Activated CD4-positive, alpha-beta T cell treated with anti-CD3 and anti-CD28 coated beads, Interleukin-2, amount 50 U/mL, for 48 hours (primary cell): ENCODE measurements at places on chromosomes 4 and X.

- no peak for DNase-seq
Observed at GRCh38 chr4:184460499-184461285, 13.7 kb downstream of the IRF2 start.

DNA sequence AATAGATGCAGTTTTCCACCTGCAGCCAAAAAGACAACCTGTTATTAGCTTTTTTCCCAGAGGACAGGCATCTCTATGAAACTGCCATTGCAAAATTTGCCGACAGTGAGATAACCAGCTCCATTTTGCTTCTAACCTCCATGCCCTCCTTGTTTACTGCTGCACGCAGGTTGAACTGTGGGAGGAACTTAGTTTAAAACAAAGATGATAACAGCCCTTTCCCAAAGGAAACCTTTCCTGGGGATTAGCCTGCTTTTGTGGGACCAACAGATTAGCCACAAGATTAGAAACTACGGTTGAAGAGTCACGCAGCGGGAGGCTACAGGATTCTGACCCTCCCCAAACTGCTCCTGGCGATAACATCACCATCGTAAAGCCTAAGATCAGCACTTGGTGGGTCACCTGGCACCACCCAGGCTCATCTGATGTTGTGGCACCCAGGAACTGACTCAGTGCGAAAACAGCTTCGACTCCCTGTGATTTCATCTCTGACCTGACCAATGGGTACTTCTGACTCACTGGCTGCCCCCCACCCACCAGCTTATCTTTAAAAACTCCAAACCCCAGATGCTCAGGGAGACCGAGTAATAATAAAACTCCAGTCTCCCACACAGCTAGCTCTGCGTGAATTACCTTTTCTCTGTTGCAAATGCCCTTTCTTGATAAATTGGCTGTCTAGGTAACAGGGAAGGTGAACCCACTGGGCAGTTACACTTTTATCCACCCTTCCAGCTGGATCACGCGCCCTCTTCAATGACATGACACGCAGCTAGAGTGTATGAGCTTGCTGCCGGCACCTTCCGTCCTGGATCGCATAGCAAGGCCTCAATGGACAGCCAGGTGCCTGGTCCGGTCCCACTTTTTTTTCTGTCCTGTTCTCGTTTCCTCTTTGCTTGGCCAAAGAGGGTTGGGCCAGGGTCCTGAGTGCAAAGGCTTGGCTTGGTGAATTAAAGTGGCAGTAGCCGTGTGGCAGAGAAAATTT, 27.2 kb downstream of the NOP14 start:
- DNase-seq = peak; percentile 88

GRCh38 chrX:26295425-26295824, 79.5 kb downstream of the MAGEB5 start:
- no peak for DNase-seq

- no peak for DNase-seq
Observed at GRCh38 chr4:148078061-148078460, 346.2 kb downstream of the ARHGAP10 start.

DNA sequence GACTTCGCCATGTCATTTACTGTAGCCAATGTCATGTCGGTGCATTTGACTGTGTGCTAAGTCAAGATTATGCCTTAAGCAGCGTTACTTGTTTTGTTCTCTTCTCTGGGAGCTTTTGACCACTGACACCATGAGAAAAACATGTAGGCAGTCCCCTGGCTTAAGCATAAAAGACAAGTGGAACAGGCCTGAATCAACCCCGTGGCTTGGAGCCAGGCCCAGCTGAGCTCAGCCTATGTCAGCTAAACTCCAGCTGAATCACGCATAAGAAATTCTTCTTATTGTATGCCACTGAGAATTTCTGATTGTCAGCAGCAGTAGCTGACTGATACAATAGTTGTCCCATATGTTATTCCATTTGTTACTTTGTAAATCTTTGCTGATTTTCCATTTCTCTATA, 261.9 kb downstream of the CBLL2 start:
- no peak for DNase-seq

DNA sequence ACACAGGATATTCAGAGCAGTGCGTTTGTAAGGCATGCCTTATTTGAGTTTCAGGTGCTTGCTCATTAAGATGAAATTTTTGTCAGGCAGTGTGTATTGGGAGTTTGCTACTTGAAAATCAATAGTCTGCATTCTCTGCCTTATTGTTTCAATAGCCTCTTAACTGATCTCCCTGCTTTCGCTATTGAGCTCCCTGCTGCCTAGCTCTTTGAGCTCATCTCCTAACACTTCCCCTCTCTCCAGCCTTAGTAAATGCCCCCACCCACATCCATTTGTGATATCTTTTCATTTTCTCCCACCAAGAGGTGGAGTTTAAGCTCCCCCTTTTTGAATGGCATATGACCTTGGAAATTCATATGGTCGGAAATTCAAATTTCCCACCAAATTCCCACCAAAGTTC, 256.6 kb downstream of the IL1RAPL1 start:
- DNase-seq = no peak

DNA sequence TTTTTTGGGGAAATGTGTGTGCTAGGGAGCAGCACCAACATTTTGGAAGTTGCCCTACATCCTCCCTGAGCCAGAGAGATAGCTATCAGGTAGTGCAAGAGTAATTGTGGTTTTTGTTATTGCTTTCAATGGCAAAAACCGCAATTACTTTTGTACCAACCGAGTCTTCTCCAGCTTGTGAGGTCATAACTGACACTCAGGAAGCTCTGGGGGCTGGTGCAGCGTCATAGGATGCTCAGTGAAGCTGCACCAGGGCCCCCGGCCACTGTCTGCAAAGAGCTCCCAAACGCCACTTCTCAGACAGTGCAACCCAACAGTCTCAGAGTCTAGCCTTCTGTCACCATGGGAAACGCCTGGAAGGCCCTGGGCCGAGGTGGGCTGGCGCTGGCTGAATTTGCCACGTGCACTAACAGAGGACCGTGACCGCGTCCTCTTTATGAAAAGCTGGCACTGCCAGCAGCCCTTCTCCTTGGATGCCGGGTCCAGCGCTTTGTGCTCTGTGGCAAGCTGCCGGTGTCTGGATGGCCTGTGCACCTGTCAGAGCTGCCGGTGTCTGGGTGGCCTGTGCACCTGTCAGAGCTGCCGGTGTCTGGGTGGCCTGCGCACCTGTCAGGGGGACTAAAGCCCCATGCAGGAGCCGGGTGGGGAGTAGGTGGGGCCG, 19.4 kb downstream of the SH3TC1 start:
- DNase-seq = no peak

- no peak for DNase-seq
Observed at GRCh38 chrX:20665481-20665880, 398.8 kb upstream of the RPS6KA3 start.

GRCh38 chr4:15910155-15910940, 28.2 kb downstream of the FGFBP1 start:
- no peak for DNase-seq

GRCh38 chr4:169745291-169745690, 12.5 kb downstream of the HPF1 start:
- no peak for DNase-seq

DNA sequence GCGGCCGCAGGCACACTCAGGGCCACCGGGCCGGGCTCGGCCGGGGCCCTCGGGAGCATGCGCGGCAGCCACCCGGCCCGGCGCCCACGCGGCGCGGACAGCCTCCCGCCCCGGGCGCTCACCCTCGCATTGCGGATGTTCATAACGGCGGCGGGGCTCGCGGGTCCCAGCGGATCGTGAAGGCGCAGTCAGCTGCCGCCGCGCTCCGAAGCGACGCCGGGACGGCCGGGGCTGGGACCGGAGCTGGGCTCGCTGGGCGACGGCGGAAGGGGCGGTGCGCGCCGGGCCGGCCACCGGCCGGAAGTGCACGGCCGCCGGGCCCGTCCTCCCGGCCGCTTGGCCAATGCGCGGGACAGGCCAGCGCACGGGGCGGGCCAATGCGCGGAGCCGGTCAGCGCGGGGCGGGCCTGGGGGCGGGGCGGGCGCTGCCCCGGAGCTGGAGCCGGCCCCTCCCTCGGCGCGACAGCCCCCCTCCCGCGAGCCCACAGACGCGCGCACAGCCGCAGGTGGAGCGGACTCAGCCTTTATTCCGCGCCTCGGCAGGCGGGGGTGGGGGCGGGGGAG, at the start of gene NAA10:
NAA10 (minus strand) TSS at position 276 of the 564 bp plus-strand sequence; CDS start at position 143, 133 bp downstream.
- peak; percentile 61 for DNase-seq

DNA sequence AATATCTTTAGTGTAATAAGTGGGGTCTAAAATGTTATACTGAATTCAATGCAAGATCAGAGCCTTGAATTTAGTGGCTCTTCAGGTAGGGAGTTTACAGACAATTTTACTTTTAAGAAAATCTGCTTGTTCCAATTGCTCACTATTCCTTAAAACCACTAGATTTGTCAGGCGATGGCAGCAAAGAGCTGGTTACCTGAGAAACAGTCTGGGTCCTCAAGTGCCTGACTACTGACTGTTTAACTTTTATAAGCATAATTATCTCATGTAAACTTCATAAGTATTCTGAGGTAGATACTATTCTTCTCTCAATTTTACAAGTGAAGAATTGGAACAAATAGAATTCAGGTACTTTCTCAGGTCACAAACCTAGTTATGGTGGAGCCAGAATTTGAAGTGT, 84.3 kb downstream of the RRAGB start:
- DNase-seq = no peak

GRCh38 chrX:130916636-130917422, 13.8 kb upstream of the ENOX2 start:
- peak; percentile 24 for DNase-seq

- peak; percentile 5 for DNase-seq
Observed at GRCh38 chrX:1011691-1012283, 200.7 kb downstream of the CRLF2 start.

DNA sequence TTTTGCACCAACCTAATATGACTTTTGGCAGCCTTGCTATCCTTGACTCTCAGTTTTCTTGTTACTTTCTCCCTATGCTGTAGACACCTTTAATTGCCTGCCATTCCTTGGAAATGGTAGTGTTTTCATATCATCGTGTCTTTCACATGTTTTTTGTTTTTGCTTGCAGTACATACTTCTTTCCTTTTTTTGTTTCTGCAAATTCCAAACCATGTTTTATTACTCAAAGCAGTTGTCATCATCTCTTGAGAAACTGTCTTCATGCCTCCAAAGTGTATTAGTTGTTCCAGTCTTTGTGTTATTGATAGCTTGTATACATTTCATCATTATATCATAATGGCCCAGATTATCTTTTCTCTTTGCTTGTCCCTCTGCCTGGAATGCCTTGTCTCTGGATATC, 57.1 kb downstream of the PDLIM5 start:
- DNase-seq = no peak

DNA sequence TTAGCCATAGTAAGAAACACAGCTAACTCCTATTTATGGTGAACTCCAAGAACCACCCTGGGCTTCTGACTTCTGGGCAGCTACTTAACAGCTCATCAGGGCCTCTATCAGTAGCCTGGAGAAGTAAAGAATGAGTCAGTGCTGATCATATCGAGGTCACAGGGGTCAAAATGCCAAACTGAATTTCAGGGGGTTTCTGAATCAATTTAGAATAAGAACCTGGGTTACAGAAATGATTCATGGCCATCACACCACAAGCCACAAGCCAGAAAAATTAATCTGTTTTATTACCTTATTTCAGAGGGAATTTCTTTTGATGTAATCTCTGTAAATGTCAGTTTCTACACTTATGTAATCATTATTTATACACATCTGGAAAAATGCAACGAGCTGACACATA, 64.4 kb downstream of the CHST7 start:
- peak; percentile 17 for DNase-seq

DNA sequence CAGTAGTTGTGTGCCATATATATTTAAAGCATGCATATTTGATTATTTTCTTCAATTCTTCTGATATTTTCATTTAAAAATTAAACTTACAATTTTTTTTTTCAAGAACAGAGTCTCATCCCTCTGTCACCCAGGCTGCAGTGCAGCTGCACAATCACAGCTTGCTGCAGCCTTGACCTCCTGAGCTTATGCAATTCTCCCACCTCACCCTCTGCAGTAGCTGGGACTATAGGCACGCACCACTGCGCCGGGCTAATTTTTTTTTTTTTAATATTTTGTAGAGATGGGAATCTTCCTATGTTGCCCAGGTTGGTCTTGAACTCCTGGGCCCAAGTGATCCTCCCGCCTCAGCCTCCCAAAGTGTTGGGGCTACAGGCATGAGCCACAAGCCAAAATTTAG, 5.8 kb upstream of the DCLK2 start:
- DNase-seq = no peak

DNA sequence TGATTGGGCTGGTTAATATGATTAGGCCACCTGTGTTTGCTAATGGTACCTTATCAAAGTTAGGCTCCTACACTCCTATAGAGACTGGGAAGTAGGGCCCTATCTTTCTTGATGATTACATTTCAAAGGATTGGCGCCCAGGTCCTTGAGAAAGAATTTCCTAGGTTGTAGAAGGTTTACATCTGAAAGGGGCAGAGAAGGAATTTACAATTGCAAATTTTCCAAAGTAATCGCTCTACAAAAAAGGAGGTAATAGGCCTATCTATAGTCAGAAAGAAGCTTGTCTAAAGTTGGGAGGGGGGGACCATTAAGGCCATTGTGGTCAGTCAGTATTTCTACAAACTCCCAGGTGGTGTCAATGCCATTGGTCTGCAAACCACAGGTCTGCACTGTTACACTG, 638.4 kb downstream of the IL1RAPL1 start:
- DNase-seq = no peak

GRCh38 chrX:43971966-43972961, 926 bp downstream of the NDP start:
- DNase-seq = no peak

- DNase-seq = no peak
Observed at GRCh38 chr4:94763500-94763899, 5.7 kb downstream of the BMPR1B start.

GRCh38 chrX:134013092-134013497, 27.7 kb upstream of the GPC3 start:
- no peak for DNase-seq

DNA sequence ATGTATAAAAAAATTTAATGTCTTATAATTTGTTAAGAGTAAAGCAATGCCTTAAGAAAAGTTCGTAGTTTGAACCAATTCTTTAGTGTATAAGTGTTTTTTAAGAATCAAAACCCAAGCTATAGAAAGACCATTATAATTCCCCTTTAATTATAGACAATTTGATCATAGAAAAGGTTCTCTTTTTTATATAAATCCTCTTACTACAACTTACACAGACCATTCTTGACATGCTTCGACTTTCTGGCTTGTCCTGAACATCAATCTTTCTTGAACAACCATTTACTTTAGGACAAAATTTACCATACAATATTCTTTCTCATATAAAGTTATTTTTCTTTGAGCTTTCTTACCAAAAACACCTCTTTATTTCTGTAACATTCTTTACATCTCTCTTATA, 330.5 kb upstream of the SPANXN1 start:
- DNase-seq = no peak

GRCh38 chr4:3250956-3251690, 2.2 kb downstream of the MSANTD1 start:
- DNase-seq = no peak

- no peak for DNase-seq
Observed at GRCh38 chr4:108881190-108881589, 118.3 kb upstream of the ETNPPL start.

GRCh38 chrX:84729809-84730208, 227.6 kb upstream of the HDX start:
- DNase-seq = no peak
